ENCODE measurements at places on chromosomes 3 and 15. TPM values are rescaled to one million over a fixed set of nuclear protein-coding genes. Genes with fewer than 3 reads are reported as not detected.

DNA sequence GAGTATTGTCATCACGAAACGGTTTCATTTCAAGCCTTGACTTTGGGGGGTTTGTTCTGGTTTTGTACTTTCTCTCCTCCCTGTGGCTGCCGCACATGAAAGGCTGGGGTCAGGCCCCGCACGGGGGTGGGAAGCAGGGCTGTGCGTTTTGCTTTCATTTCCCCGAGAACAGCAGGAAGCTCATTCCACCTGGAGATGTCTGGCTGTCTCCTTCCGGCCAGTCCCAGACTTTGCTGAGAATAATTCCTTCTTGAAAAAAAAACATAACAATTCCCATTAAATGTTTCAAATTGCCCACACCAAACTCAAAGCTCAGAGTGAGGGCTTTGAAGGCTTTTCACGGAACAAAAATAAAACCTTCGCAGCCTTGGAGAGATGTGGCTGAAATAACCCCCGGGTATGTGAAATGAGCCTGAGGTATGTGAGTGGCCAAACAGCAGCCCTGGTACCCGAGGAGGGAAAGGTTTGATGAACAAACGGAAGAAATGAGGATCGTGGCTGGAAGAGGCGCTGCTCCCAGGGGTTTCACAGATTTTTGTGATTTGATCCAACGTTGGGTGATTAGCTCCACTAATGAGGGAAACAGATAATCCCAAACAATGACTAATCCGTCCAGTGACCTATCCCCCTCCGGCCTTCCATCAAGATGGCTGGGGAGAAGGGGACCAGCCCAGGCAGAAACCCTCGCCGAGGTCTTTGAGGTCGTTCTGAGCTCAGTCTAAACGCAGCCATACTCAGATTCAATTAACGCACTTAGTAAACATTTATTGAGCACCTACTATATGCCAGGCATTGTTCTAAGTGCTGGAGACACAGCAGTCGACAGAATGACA lies 126.9 kb upstream of the MEF2A start:
- DNase-seq, result peak; percentile 42
- no peaks in the 10 kb centered on the region for H3K27me3 ChIP-seq
- H3K4me1 ChIP-seq, result peaks cover 5% of the 10 kb centered on the region
- no peaks in the 10 kb centered on the region for H3K36me3 ChIP-seq
- H3K4me3 ChIP-seq, result no peak overlapping the region
- peak overlapping the region; percentile 44 for H3K27ac ChIP-seq

ALPK3 gene
- total RNA-seq, result 32.1 TPM

GRCh38 chr3:104032283-104032682 lies 1334.4 kb upstream of the ALCAM start:
- no peaks in the 10 kb centered on the region for H3K36me3 ChIP-seq
- no peak for DNase-seq
- no peaks in the 10 kb centered on the region for H3K27me3 ChIP-seq
- H3K27ac ChIP-seq, result no peak overlapping the region

DNA sequence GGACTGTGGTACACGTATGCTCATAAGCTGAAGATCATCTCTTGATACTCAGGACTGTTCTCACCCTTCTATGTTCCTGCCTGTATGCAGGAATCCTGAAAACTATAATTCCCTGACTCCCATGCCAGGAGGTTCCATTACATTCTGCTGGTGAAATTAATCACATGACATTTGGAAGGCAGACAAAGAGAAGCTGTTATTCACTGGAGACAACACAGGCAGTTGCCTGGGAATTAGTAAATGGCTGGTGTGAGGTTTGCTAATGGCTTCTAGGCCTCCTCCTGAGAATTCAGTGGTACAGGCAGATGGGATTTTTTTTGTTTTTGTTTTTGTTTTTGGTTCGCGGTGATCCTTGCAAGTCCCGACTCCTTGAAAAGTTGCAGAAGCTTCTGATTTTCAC lies 91.4 kb downstream of the CTNNB1 start:
- no peaks in the 10 kb centered on the region for H3K4me1 ChIP-seq
- H3K27me3 ChIP-seq, result no peaks in the 10 kb centered on the region
- no peak overlapping the region for H3K27ac ChIP-seq
- no peaks in the 10 kb centered on the region for H3K36me3 ChIP-seq
- no peak for DNase-seq
- no peak overlapping the region for H3K4me3 ChIP-seq

DNA sequence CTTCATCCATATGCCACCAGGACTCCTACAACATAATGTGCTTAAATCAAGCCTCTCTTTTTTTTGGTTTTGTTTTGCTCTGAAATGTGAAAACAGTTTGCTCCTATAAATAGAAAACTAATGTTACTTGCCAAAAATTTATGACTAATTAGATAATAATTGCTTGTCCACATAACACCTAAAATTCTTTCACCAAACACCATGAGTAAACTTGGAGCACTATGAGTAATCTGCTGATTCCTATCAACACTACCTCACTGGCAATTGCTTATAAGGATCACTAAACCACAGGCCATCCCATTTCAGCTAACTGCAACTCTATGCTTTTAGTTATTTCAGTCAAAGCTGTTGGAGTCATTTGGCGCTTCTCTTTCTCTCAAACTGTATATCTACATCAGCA lies 252.7 kb downstream of the EPHA3 start:
- no peak for DNase-seq
- no peaks in the 10 kb centered on the region for H3K36me3 ChIP-seq
- H3K4me1 ChIP-seq, result peaks cover 4% of the 10 kb centered on the region
- no peak overlapping the region for H3K4me3 ChIP-seq
- H3K27me3 ChIP-seq, result no peaks in the 10 kb centered on the region
- H3K27ac ChIP-seq, result no peak overlapping the region

GRCh38 chr15:65512807-65513416 lies 4.6 kb downstream of the DPP8 start:
- no peak overlapping the region for H3K27ac ChIP-seq
- no peaks in the 10 kb centered on the region for H3K27me3 ChIP-seq
- peaks cover 64% of the 10 kb centered on the region for H3K36me3 ChIP-seq
- DNase-seq, result no peak
- H3K4me3 ChIP-seq, result no peak overlapping the region
- H3K4me1 ChIP-seq, result no peaks in the 10 kb centered on the region

DNA sequence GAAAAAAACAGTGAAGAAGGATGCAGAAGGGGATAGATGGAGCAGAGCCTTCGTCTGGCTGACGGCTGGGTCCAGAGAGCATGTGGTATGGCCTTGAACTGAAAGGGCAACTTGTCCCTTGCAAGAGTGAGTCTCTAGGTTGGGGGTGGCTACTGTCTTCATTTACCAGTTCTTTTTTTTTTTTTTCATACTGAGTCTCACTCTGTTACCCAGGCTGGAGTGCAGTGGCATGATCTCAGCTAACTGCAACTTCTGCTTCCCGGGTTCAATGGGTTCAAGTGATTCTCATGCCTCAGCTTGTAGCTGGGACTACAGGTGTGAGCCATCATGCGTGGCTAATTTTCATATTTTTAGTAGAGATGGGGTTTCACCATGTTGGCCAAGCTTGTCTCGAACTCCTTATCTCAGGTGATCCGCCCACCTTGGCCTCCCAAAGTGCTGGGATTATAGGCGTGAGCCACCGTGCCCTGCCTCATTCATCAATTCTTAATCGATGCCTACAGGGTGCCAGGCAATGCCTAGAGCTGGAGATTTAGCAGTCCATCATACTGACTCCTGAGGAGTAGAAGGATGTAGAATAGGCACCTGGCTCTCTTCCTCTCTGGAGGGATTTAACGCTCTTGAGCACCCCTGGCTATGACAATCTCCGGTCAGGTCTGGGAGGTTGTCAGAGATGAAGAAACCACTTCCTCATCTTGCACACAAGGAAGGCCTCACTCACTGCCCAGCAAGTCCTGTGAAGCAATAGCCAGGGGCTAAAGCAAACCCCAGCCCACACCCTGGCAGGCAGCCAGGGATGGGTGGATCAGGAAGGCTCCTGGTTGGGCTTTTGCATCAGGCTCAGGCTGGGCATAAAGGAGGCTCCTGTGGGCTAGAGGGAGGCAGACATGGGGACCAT lies at the start of gene CAMP:
Gene CAMP (plus strand): TSS at position 880 of the 898 bp plus-strand sequence. CDS start 17 bp downstream, at position 897.
- no peak for DNase-seq
- no peaks in the 10 kb centered on the region for H3K36me3 ChIP-seq
- no peak within 1 kb of the TSS for H3K4me3 ChIP-seq

- no peak overlapping the region for H3K27ac ChIP-seq
- peaks cover 4% of the 10 kb centered on the region for H3K27me3 ChIP-seq
- DNase-seq, result no peak
These were observed 121.4 kb downstream of the GMPS start for GRCh38 chr3:155991847-155992246.

CHRM5 gene
- not detected for total RNA-seq

DNA sequence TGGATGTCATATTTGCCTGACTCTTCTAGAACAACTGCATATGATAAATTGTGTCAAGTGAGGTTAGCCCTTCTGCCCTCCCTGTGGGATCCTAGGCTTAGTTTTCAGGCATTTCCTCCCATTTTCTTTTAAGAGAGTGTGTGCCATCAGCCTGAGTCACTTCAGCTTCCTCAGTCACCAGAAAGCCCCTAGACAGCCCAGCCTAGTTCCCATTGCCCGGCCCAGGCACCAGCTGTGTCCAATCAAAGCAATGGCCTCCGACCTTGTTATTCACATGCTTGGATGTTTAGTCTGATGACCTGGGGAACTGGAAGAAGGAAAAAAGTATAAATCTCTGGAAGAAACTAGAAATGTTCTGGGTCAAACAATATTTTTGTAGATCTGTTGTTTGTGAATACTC lies 221.9 kb upstream of the LRIG1 start:
- no peak for DNase-seq
- H3K27me3 ChIP-seq, result no peaks in the 10 kb centered on the region
- H3K4me3 ChIP-seq, result no peak overlapping the region
- no peaks in the 10 kb centered on the region for H3K36me3 ChIP-seq
- H3K4me1 ChIP-seq, result no peaks in the 10 kb centered on the region
- H3K27ac ChIP-seq, result no peak overlapping the region

AMIGO3 gene
- 1.3 TPM for total RNA-seq

CDHR4 gene
- total RNA-seq, result not detected

SLC9C1 gene
- 0.50 TPM for total RNA-seq

Data from endodermal cell (in vitro differentiated cells).